Suppressor macrophage treated with lipopolysaccharide for 1 hour (primary cell): ENCODE measurements at places on chromosomes 11 and 22.

- no peak for DNase-seq
Observed at GRCh38 chr11:42200311-42200710, 740.9 kb upstream of the LRRC4C start.

- no peak for DNase-seq
Observed at GRCh38 chr11:12451179-12451814, 73.9 kb downstream of the PARVA start.

GRCh38 chr22:31295831-31296657 lies 3.8 kb upstream of the PIK3IP1 start:
- peak; percentile 91 for DNase-seq

- DNase-seq = no peak
Observed at GRCh38 chr11:37107415-37107814, 509.4 kb upstream of the RAG2 start.

GRCh38 chr11:60951904-60952741 lies at the start of gene SLC15A3:
Gene SLC15A3, minus strand, starts transcription at chr11:60952176. Its CDS starts 625 bp downstream, at chr11:60951551.
- peak; percentile 98 for DNase-seq

DNA sequence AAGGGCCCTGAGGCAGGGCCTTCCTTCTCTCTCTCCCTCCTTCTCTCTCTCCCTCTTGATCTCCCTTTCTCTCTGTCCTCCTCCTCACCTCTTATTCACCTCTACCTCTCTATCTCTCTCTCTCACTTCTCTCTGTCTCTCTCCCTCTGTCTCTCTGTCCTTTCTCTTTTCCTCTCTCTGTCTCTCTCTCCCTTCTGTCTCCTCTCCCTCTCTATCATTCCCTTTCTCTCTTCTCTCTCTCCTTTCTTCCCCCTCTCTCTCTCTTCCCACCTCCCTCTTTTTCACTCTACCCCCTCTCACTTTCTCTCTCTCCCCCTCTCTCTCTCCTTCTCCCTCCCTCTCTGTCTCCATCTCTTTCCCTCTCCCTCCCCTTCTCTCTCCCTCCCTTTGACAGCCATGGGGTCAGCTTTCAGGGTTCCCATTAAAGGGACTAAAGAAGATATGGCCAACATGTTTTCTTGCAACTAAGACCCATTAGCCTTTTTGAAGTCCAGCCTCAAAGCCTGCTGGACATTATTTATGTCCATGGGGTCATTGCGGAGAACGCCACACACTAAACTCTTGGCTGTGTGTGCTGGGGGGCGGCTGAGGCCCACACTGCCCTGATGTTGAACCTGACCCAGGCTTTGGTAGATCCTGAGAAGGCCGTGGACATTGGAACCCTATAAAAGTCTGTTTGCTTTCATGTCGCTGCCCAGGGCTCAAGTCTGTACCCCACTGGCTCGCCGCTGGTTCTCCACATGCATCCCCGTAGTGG lies 15.0 kb downstream of the ANO1 start:
- no peak for DNase-seq

DNA sequence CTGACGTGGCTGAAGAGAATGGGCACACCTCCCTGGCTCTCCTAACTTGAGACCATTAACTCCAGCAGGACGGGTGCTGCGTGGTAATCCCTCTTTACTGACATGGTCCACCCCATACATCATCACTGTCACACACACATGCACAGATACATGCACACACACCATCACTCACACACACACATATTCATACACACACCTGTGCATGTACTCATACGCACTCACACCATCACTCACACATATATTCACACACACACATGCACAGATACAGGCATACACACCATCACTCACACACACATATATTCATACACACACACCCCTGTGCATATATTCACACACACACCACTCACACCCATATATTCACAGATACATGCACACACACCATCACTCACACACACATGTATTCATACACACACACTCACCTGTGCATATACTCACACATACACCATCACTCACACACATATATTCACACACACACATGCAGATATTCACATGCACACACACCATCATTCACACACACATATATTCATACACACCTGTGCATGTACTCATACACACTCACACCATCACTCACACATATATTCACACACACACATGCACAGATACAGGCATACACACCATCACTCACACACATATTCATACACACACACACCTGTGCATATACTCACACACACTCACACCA lies 74.8 kb downstream of the EFCAB6 start:
- DNase-seq = no peak

DNA sequence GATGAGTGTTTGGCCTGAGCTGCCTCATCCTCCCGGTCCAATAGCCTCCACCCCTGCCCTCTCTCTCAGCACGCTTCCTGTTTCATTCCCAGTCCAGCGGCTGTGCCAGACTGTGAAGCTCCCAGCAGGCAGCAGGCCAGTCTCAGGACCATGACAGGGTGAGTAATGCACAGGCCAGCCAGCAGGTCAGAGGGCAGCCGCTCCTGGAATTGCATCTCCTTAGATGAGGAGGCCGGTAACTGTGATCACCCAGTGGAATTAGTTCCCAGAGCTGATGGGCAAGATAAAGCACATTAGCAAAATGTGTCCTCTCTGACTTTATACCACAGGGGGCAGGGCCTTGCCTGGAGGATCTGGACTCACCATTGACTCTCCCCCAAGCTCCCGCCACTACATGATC lies 251.2 kb downstream of the ETS1 start:
- DNase-seq = no peak

DNA sequence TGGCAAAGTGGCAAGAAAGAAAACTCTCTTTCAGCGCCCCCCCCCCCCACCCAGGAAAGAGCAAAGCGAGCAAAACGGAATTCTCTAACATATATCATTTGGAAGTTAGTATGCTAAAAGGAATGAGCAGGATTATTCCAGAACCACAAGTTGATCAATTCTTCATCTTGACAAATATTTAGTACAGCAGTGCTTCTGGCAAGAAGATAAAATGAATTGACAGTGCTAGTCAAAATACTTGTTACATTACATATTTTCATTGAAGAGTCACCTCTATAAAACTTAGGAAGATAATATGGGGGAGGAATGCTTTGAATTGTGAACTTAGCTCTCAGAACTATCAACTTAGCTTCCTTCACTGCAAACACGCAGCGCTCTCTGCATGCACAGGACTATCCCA lies 377.4 kb downstream of the DYNC2H1 start:
- DNase-seq = no peak

- DNase-seq = no peak
Observed at GRCh38 chr11:58898106-58898505, 41.2 kb upstream of the GLYATL1 start.

GRCh38 chr11:125313271-125314219 lies 149.0 kb downstream of the PKNOX2 start:
- no peak for DNase-seq

GRCh38 chr22:30497466-30498150 lies 7.9 kb downstream of the SEC14L4 start:
- DNase-seq = no peak
